ENCODE measurements at places on chromosomes 4 and X. TPM values are rescaled to one million over a fixed set of nuclear protein-coding genes. Genes with fewer than 3 reads are reported as not detected.
A peak's percentile ranks its signal among the peaks of the same experiment; 100 is the strongest.

Gene PDCL2
- not detected for total RNA-seq

Gene HTATSF1
- total RNA-seq: 78.5 TPM

Gene HTR2C
- 0.04 TPM for total RNA-seq

Gene SCRG1
- total RNA-seq: 0.04 TPM

Gene CXCL10
- not detected for total RNA-seq

Gene SHROOM3
- total RNA-seq: 43.4 TPM

Gene PITX2
- 4.7 TPM for total RNA-seq

Gene TKTL2
- not detected for total RNA-seq

Gene TMEM154
- 0.12 TPM for total RNA-seq

Gene TMSB15A
- 3.8 TPM for total RNA-seq

Gene F9
- total RNA-seq: not detected

Gene PLK4
- 13.0 TPM for total RNA-seq

Gene TIGD2
- 14.0 TPM for total RNA-seq

Gene RAB41
- total RNA-seq: not detected

GRCh38 chr4:110085131-110085530 lies 113.3 kb downstream of the ELOVL6 start:
- DNase-seq: peak; percentile 29

- DNase-seq: no peak
Measured at GRCh38 chr4:68193194-68193593, 52.3 kb downstream of the TMPRSS11B start.

DNA sequence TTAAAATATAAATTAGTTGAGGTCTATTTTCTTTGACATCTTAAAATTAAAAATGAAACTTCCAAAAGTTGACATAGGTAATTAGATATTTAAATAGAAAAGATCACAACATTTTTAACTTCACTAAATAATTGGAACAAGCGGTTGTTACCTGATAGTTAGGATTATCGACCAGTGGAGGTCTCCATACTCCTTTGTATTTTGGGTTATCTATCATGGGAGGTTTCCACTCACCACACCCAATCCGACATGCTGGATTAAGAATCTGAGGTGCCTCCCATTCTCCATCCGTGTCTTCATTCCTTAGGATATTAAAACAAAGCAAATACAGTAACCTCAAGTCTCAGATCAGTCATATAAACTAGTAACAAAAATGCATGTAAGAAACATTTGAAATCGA lies 22.2 kb downstream of the SCOC start:
- DNase-seq: no peak

GRCh38 chr4:155962767-155963166 lies 9.1 kb upstream of the CTSO start:
- no peak for DNase-seq

DNA sequence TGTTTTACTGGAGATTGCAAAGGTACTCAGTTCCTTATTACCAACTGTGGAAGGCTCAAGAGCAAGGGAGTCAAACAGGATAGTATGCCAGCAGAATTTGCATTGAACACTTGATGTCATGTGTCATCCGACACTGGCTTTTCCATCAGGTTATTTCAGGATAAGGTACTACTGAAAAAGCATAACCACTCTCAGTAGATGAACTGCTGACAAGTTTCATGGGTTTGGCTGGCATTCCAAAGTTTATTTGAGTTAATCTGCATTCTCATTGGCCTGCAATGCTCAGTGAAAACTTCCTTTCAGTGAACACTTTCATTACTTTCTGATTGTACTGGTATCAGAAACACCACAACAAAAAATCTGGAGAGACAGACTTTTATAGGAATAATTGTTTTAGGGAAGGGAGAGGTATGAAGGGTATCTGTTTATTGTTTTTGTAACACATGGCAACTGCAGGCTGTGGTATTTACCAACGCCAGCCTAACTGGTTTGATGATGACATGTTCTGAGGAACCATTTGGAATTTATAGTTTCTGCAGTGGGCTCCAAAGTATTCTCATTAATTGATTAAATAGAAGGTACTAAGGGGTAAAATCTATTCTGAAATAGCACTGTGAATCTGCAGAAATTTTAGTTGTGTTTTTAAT lies 345.7 kb upstream of the NR3C2 start:
- no peak for DNase-seq

GRCh38 chr4:48620093-48620492 lies 130.0 kb downstream of the ZAR1 start:
- no peak for DNase-seq

GRCh38 chrX:68375803-68376202 lies 57.5 kb downstream of the OPHN1 start:
- DNase-seq: no peak

- DNase-seq: no peak
Measured at GRCh38 chr4:163317110-163317509, 15.3 kb downstream of the NPY1R start.

- no peak for DNase-seq
Measured at GRCh38 chr4:2364654-2365053, 53.8 kb downstream of the ZFYVE28 start.

- no peak for DNase-seq
Measured at GRCh38 chr4:1676605-1677525, 7.2 kb downstream of the FAM53A start.

GRCh38 chr4:4271912-4272311 lies 18.0 kb downstream of the LYAR start:
- DNase-seq: no peak

Data from cardiac muscle cell (in vitro differentiated cells and primary cell).